Fibroblast of skin of abdomen (primary cell): ENCODE measurements at places on chromosomes 3 and 15.

GRCh38 chr3:197125636-197126035 is 96.0 kb upstream of the MELTF start:
- DNase-seq = peak; percentile 48

- no peak for DNase-seq
Observed at GRCh38 chr3:77814845-77815244, 774.9 kb downstream of the ROBO2 start.

DNA sequence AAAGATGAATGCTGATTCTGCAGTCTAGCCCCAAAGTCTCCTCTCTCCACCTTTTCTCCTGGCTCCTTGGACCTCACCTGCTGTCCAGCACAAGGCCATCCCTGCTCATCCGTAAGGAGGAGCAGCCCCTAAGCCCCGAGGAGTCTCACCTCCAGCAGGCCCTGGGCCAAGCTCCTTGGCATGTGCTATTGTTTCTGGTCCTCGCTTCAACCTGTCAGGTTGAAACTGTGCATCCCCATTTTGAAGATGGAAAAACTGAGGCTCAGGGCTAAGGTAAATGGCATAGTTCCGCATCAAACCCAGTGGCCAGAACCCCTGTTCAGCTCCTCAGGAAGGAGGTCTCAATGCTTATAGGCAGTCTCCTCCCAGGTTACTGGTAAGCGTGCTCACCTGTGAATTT is 26.1 kb downstream of the CHDH start:
- DNase-seq = no peak

DNA sequence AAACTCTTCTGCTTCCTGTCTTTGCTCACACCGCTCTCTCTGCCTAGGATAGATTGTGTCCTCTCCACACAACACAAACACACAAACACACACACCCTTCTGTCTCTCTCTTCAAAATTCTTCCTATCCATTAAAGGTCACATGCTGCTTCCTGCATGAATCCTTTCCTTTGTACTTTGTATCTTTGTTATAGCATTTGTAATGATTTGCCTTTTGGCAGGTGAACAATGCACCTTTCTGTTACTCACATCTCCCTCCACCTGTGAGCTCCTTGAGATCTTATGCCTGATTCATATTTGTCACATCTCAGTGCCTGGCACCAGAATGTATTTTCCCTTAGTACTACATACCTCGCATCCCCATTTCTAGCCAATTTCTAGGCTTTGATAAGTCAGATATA is 251.4 kb upstream of the UMPS start:
- no peak for DNase-seq

DNA sequence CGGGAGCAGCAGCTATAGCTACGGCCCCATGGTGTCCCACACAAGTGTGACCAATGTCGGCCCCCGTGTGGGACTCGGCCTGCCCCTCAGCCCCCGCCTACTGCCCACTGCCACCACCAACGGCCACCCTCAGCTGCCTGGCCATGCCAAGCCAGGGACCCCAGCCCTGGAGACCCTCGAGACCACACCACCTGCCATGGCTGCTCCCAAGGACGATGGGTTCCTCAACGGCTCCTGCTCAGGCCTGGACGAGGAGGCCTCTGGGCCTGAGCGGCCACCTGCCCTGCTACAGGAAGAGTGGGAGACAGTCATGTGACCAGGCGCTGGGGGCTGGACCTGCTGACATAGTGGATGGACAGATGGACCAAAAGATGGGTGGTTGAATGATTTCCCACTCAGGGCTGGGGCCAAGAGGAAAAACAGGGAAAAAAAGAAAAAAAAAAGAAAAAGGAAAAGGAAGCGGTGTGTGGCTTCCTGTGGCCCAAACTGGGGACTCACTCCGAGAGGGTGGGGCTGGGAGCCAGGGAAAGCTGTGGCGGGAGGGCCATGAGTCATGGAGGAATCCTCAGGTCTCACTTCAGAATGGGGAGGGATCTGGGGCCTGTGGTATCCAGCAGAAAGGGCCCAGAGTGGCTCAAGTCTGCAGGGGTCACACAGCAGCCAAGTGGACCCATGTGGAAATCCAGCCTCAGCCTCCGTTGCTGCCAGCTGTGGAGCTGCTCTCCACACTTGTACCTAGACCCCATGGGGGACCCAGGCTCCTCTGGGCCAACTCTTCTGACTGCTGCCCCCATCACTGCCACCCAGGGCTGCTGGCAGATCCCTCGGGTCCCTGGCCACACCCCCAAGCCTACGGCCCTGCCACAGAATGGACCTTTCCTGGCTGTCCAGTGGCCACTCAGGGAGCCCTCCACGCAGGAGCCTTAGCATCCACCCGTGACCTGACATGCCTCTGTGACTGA is 26.1 kb downstream of the PTH1R start:
- DNase-seq = peak; percentile 55

DNA sequence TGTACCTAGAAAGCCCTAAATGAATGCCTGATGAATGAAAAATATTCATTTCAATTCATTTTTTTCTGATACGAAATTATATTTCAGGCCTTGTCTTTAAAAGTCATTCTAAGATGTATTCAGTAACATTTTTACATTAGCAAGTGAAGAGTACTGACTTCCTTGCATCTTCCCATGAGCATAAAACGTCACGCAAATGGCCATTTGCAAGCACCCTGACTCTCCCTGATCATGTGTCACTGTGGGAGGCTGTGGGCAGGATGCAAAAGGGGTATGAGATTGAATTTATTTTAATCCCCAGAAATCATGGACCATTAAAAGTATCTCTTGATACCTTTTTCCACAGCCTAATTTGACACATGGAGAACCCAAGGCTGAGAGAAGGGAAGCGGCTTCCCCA is 105.0 kb downstream of the BDH1 start:
- no peak for DNase-seq

DNA sequence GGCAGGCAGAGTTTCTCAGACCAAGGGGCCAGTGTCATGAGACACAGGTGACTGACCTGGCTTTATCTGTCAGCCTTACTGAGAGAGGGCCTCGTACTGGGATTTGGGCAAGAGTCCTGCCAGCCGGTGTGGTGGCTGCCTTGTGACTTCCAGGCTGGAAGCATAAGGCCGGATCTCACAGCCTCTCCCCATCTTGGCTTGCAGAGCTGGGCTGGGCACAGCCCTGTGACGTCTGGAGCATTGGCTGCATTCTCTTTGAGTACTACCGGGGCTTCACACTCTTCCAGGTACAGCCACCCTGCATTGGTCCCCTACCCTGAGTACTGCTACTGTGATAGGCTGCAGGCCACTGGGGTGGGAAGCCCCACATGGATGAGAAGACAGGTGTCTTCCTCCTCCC is 12.1 kb downstream of the CLK3 start:
- no peak for DNase-seq

DNA sequence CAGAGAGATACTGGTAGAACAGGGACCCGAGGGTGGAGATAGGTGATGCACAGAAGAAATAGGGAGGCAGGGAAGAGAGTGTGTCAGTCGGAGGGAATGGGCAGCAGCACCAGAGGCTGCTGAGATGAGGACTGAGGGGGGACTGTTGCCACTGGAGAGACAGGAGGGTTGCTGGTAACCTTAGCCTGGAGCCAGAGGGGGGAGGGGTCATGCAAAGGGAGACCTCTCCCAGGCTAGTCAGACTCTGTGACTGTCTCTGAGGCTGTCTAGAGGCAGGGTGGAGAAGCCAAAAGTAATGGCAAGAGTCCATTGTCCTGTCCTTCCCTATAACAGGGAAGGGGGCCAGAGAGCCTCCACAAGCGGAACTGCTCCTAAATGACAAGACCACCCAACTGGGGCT is 2.1 kb upstream of the DLEC1 start:
- no peak for DNase-seq

DNA sequence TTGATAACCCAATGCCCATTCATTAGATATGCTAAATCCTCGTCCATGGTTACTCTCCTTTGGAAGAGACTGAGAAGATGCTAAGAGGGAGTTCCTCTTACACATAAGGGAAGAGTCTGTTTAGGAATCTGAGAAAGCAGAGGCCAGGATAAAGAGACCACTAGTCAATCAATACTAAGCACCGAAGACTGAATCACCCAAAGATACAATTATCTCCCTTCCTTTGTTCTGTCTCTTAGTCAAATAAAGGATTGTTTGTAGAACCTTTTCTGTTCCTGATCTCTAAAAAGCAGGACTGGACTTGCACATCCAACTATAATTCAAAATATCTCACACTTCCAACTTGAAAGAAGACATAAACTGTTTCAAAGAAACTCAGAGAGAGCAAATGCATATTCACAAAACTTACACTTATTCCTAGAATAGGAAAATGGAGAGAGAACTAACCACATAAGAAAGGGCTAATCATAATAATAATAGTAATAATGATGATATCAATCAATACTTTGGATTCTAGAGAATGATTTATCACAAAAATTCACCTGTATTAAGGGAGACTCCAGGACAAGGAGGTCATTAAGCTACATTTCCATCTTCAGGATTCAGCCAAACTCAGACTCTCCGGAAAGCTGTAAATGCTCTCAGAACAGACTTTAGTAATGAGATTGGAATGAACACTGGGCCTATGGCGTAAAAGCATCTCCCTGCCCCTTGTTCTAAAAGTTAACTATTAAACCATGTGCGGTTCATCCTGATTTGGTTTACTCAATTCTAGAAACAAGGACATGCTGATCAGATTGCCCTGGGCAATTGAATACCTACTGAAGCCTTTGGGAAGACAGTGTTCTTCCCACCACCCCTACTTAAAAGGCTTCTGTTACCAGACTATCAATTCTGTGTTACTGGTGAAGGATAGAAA is 401.5 kb downstream of the ZBTB20 start:
- DNase-seq = peak; percentile 63

DNA sequence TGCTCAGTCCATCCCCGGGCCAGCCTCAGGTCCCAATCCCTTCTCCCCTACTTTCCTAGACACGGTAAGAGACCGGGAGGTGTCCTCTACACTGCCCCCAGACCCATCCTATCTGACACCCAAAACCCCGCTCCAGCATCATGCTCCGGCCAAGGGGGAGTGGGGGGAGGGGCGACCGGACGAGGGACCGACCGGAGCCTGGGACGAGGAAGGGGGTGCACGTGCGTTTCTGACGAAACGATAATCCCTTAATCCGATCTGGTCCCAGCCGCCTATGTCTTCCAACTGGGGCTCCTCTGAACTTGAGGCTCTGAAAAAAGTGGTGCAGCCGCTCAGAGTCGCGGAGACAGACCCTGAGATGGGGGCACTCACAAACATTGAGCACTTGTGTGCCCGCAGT is 494 bp downstream of the CPLX3 start:
- no peak for DNase-seq
